Activated CD4-positive, alpha-beta T cell treated with anti-CD3 and anti-CD28 coated beads, Interleukin-2, amount 10 ng/mL, durations not matched to agents 7 days and 5 days (primary cell): ENCODE measurements at places on chromosomes 5 and 9.

DNA sequence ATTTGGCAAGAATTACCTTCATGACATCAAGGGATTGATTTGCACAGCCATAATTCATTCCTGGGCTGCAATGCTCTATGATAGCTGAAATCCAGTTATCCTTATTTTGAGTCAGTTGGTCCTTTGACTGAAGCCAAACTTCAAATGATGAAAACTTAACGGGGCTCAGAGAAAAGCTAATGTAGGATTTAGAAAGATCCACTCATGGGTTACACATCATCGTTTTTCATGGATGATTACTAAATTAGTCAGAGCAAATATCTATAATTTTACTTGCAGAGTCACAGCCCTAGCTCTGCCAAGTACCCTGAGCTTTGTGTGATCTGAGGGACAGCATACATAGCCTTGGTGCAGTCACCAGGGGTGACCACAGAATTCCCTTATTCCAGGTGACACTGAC lies 27.3 kb upstream of the MUSK start:
- DNase-seq, result no peak

GRCh38 chr5:89303033-89303480 lies 420.1 kb upstream of the MEF2C start:
- DNase-seq, result no peak

DNA sequence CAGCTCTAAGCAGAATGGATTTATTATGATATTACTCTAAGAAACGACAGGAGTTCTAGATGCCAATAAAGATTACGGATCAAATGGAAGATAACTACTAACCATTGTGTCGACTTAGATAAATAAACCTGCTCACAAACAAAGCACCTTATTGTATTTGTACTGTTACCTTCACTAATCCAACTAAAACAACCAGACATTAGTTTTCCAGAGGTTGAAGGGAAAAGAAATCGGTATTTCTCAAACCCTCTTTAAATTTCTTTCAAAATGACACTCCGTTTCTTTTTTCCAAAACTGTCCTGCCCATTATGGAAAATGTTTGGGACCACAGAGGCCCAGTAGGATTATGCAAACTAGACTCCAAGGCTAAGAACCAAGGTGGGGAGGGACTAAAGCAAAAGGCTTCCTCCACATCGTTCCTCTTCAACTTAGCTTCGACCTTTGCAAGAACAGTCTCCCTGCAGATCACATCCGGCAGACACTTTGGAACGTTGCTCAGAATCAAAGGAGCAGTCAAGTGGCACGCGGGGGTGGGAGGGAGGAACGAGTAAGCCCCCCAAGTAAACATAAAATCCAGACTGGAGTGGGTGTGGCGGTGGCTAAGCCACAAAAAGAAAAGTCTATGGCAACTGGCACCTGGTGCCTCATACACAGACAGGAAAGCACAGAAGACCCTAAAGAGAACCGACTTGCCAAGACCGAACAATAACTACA lies 2.7 kb downstream of the MLLT3 start:
- peak; percentile 34 for DNase-seq

GRCh38 chr9:27365707-27366376 lies 68.9 kb upstream of the EQTN start:
- DNase-seq, result peak; percentile 77

DNA sequence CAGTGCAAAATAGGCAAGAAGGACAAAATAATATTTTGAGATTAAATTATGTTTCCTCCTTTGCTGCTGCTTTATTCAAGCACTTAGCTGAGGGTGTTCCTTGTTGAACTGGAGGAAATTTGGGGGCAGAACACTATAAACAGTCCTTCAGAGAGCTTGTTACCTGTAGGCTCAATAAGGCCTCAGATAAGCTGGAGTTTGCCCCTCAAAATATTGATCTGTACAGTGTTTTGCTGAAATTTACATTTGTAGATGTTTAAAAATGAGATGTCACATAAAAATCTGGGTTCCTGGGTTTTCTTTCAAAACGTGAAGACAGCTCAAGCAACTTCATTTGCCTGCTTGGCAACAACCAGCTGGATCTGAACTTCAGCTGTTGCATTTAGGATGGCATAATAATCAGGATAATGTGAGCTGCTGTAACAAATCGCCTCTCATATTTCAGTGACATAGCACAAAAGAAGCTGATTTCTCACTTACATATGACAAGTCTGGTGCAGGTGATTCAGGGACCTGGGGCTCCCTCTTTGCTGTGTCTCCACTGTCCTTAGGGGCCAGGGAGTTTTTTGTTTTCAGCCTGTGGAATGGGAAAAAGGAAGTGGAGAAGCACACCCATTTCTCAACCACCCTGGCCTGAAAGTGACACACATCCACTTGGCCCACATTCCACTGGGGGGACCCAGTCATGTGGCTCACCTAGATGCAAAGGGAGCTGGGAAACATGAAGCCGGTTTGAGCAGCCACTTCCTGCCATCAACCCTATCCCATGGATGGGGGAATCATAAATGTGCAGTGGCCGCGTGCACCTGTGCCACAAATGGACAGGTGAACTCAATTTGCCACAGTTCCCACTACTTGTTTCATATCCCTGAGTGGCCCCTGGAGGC lies 2.4 kb upstream of the PSAT1 start:
- no peak for DNase-seq

DNA sequence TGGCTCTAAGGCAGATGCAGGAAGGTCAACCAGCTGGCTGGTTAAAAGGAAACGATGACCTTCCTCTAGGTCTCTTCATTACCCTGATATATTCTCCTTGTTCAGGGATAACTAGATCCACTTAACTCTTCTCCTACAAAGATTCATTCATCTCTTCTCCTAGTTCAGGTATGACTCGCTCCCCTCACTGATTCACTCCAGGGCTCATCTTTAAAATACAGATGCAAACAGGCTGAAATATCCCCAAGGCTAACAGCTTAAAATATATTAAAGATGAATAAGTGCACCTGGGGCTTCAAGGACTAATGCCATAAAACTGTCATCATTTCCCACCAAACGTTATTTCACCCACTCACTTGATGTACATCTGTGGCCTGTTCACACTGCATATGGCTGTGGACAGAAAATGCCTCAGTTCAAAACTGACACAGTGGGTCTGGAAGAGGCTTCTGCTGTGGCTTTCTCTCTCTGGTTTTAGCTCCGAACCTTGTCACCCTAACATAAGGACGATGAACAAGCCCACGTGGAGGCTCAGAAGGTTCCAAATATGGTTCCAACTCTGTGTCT lies 366.9 kb downstream of the DEPDC1B start:
- no peak for DNase-seq

- DNase-seq, result no peak
These were observed 176.6 kb upstream of the SH3GL2 start for GRCh38 chr9:17402309-17402708.

GRCh38 chr9:116654059-116654355 lies 33.1 kb upstream of the TRIM32 start:
- no peak for DNase-seq

GRCh38 chr9:109150925-109151545 lies 16.0 kb downstream of the FRRS1L start:
- DNase-seq, result no peak

GRCh38 chr5:71680510-71680909 lies 38.6 kb upstream of the CARTPT start:
- no peak for DNase-seq

- DNase-seq, result no peak
These were observed 27.9 kb downstream of the CCT5 start for GRCh38 chr5:10277773-10278630.

DNA sequence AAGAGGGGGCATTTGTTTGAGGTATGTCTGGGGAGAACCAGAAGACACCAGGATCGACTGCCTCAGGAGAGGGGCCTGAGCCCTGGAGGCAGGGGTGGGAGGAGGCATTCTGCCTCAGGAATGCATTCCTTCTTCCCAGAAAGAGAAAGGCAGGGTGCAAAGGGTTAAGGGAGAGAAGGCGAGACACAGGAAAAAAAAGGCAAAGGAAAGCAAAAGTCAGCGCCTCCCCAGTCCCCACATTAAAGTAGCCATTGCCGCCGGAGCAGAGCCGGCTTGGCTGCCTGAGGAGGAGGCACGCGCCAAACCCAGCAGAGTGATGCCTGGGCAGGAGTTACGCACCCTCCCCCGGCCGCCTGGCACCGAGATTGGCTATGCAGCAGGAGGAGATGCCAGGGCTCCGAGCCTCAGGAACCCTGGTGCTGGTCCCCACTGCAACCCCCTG lies 123.8 kb upstream of the PHYKPL start:
- DNase-seq, result no peak

DNA sequence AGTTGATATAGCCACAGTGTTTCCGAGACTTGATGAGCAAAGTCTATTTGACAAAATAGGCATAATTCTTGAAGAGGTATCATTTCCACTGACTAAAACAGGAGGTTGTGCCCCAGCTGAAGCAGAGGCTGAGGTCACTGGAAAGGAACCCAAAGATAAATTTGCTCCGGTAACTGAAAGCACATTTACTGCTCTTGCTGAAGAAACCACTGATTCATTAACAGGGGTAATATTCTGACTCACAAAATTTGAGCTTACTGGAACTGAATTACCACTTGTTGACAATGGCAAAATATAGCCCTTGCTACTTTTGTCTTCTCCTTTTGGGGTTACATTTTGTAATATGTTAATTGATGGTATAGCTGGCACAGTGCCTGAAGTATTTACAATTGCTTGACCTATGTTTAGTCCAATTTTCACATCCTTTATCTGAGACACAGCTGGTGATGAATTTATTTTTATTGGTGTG lies 30.2 kb downstream of the MLANA start:
- no peak for DNase-seq
